Spinal cord (tissue), 10 donors: ENCODE measurements at places on chromosomes 11 and 22. TPM values are rescaled to one million over a fixed set of nuclear protein-coding genes. Genes with fewer than 3 reads are reported as not detected.

DNA sequence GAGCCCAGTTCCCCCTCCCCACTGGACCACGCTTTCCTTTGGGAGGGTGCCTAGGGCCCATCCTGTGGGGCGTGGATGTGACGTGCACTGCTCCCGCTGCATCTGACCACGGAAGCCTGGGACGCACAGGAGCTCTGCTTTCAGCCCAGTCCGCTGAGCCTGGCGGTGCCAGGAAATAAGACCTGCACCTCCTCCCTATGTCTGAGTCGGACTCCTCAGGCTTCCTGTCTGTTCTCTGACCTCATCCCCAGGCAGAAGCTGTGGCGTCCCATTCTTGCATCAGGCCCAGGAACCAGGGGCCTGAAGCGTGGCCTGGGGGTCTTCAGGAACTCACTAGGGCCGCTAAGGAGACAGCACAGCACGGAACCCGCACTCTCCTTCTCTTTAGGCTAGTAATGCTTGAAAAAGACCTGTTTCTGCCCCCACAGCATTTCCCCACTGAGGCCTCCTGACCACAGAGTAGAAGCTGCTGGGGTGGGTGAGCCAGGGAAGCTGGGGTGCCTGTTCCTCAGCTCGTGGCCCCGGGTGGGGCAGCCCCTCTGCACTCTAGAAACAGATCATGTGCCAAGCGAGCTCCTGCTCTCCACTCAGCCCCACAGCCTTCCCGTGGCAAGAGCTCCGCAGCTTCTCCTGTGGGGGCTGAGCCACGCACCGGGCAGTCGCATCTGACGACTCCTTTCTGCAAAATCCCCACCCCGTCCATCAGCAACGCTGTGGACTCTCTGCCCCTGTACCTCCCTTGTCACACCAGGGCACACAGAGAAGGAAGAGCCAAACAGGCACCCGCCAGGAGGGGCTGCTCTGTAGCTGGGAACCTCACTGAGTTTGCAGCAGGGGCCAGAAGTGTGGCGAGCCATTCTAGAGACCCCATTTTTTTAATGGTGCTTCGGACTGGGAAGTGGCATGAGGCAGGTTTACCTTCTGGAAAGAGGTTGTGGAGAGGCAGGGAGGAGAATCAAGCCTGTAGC, 22.6 kb downstream of the MOV10L1 start:
- no peak for DNase-seq

GRCh38 chr11:4523666-4524065, 21.3 kb upstream of the OR52M1 start:
- DNase-seq = no peak

- DNase-seq = no peak
These were observed 210.8 kb downstream of the CEP164 start for GRCh38 chr11:117538263-117539135.

GRCh38 chr11:112719736-112720525, 241.3 kb upstream of the NCAM1 start:
- no peak for DNase-seq

- no peak for DNase-seq
These were observed 16.1 kb upstream of the ARHGEF17 start for GRCh38 chr11:73291781-73292524.

DNA sequence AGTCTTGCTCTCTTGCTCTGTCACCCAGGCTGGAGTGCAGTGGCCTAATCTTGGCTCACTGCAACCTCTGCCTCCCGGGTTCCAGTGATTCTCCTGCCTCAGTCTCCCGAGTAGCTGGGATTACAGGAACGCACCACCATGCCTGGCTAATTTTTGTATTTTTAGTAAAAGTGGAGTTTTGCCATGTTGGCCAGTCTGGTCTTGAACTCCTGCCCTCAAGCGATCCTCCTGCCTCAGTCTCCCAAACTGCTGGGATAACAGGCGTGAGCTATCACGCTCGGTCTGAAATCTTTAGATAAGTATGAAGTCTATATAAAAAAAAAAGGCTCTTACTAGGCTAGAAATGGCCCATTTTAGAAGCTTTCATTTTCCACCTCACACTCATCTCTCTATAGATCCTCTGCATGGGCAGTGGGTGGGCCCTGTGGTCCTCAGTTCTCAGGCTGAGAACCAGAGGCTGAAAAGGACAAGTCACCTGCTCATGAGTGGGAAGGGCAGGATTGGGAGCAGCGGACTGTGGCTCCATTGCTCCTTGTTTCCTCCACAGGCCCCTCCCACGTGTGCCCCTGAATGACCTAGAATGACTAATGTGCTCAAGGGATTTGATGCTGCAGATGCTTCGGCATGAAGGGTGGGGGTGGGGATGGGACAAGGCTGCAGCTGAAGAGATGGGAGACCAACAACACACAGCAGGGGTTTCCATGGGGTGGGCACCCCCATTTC, 19.8 kb upstream of the PRAME start:
- DNase-seq = no peak

- no peak for DNase-seq
These were observed 624.9 kb downstream of the ETS1 start for GRCh38 chr11:127962416-127962815.

DNA sequence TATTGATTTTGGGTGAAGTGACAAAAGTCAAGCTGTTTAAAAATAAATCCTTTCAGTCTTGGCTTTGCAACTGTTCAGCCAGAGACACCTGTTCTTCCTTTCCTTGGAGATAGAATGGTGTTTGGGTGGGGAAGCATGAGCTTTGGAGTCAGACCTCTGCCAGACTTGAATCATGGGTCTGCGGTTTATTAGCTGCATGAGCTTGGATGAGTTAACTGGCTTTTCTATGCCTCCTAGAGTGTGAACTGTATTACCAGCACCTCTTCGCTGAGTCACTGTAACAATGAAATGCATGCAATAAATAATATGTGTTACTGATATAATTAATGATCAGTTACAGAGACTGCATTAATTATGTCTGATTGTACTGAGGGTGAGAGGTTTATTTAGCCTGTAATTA, 13.5 kb upstream of the MYEOV start:
- peak; percentile 55 for DNase-seq

DNA sequence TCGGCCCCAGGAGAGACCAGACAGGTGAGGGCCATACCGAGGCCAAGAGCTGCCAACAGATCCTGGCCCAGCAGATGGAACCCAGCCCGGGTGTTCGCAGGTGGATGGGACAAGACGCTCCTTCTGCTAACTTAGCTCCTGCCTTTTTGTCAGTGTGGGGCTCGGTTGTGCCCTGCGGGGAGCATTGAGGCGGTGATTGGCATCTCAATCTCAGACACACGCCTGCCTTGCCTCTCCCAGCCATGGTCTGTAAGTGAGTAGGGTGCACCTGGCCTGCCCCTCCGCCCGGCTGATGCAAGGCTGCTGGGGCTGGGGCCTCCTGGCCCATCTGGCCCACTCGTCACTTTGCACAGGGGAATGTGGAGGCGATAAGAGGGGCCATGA, 350.1 kb downstream of the TBC1D22A start:
- DNase-seq = no peak

APOL1 gene
- polyA plus RNA-seq = 1.7 TPM

HEPN1 gene
- polyA plus RNA-seq = 68.9 TPM

ACCSL gene
- not detected for polyA plus RNA-seq

TMEM134 gene
- 69.0 TPM for polyA plus RNA-seq
